ELR (cell line): ENCODE measurements at places on chromosomes 3 and 15.
A peak's percentile ranks its signal among the peaks of the same experiment; 100 is the strongest.

GRCh38 chr3:19898721-19899120, 35.3 kb downstream of the EFHB start:
- peak; percentile 30 for DNase-seq

DNA sequence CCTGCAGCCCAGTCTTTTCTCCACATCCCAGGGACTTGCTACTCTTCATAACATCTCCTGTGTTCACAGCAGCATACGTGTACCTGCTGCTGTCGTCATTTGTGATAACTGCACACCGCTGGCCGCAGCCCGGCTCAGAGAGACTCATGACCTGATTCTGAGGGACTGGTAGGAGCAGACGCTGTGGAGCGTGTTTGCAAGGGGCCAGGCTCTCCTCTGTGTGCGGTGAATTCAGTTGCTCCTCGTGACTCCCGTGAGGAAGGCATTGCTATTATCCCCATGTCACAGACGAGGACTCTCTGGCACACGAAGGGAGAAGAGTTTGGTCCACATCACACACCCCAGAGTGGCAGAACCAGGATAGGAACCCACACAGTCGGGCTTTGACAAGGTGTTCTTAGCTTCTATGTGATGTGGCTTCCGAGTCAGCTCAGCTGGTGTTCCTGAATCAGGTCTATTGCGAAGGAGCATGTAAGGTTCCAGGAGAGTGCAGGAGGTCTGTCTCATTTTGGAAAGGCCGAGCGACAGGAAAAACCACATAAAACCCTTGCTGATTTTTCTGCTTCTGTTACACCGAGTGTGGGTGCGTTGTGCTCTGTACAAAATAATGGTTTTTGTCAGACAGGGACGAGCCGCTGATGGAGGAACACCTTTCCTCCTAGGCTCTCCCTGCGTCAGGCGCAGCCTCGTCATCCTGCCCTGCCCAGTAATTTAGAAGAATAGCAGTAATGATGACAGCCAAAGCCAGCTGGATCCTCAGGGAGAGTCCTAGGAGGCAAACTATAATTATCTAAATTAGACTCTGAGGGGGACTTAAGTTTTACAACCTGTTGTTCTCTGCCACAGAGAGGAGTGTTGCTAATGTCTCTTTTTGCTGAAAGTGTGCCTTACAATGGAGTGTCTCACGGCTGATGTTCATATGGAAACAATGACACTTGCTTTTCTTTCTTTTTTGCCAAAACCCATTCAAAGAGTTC, 157.5 kb upstream of the RGMA start:
- DNase-seq, result no peak

DNA sequence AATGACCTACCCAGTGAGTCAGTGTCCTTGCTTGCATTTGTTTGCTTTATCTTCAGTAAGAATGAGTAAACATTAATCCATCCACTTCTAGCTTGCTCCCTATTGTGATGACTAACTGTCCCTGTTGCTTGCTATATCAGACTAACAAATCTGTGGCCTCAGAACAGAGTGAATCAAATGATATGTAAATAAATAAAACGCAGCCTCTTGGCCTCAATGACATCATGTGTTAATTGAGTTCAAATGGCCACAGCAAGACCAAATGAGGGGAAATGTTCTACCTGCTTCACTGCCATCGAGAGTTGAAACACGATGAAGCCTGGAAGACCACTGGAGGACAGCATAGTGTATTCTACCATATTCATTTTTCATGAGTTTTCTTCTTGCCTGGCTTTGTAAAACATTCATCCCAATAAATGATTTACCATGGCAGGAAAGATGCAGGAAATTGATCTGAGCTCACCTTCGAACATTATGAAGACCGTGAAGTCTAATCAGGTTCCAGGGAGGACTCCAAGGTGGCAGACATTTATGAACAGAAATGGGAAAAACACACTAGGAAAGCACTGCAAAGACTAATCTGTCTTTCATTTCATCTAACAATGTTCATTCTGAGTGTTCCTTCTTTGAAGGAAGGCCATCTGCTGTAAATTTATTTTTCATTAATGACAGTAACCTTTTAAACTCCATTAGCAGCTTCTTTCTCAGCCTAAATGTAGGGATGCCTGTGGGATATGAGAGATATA, 1144.5 kb downstream of the TUSC7 start:
- DNase-seq, result peak; percentile 58

- DNase-seq, result no peak
Observed at GRCh38 chr3:170090601-170090981, 52.8 kb downstream of the GPR160 start.

- DNase-seq, result no peak
Observed at GRCh38 chr3:38827791-38828190, 11.8 kb upstream of the SCN10A start.

GRCh38 chr15:71747128-71748083, 62.9 kb upstream of the NR2E3 start:
- peak; percentile 95 for DNase-seq

GRCh38 chr3:88807491-88808105, 299.8 kb upstream of the EPHA3 start:
- DNase-seq, result peak; percentile 64

GRCh38 chr3:156477323-156477722, 77.6 kb downstream of the SSR3 start:
- peak; percentile 22 for DNase-seq

- no peak for DNase-seq
Observed at GRCh38 chr15:100116416-100117190, 225.2 kb downstream of the ADAMTS17 start.

DNA sequence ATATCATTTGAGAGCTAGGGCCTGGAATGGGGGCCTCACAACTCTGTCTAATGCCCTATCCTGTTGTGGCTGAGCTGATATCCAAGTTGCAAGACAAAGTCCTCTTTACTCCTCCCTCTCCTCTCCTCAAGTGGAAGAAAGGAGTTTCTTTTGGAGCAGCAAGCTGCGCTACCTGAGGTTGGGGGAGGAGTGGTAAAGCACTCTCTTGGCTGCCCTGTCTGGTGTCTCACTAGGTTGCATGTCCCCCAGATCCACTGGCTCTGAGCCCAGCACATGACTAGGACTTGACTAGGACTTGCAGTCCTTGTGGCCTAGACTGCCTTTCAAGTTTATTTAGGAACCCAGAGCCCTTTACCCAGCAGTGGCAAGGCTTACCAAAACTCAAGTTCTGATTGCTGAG, 141.1 kb upstream of the SETMAR start:
- DNase-seq, result no peak

GRCh38 chr3:32240159-32240545, 1.7 kb downstream of the CMTM8 start:
- peak; percentile 40 for DNase-seq

- DNase-seq, result no peak
Observed at GRCh38 chr3:88921986-88922385, 185.4 kb upstream of the EPHA3 start.

- DNase-seq, result peak; percentile 9
Observed at GRCh38 chr3:136932523-136932922, 25.3 kb upstream of the IL20RB start.

GRCh38 chr3:49955636-49956035, 15.7 kb downstream of the RBM6 start:
- DNase-seq, result no peak
